GDM1 (cell line): ENCODE measurements at places on chromosomes 4 and X.

DNA sequence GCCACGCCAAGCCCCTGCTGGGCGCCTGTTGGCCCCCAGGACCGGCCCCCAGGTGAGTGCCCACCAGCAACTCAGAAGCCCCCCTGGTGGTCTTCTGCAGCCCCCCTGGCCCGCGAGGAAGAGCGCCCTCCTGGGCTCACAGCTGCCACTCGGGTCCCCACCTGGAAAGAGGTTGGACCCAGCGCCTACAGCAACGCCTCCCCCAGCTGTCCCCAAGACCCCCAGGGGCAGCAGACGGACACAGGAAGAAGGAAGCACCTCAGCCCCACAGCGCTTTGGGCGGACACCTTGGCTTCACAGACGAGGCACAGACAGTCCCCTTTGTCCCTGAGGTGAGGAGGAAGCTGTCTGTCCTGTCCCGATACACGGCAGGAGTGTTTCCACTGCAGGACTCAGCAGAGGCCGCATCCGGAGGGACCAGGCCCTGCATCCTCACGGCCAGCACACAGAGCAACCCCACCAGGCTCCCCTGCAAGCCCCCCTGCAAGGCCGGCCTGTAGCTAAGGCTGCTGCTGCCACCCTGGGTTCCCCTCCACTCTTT lies 115.6 kb upstream of the NKX1-1 start:
- no peak for DNase-seq

DNA sequence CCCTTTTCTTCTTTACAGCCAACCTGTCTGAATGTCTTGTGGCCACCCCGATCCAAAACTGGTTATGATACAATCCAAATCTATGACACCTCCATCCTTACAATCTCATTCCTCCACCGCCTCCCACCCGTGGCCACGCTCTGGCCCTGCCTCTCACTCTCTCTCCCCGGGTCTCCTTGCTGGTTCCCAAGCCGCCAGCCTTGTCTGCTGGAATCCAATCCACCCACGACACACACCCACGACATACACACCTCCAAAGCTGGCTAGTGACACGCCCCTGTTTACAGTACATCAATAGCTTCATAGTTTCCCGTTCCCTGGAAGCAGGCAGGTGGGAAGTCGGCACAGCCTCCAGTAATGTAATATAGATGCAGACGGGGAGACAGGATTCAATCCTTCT lies 99.0 kb downstream of the WFS1 start:
- no peak for DNase-seq

GRCh38 chr4:101000496-101000895 lies 346.8 kb downstream of the PPP3CA start:
- DNase-seq, result no peak

DNA sequence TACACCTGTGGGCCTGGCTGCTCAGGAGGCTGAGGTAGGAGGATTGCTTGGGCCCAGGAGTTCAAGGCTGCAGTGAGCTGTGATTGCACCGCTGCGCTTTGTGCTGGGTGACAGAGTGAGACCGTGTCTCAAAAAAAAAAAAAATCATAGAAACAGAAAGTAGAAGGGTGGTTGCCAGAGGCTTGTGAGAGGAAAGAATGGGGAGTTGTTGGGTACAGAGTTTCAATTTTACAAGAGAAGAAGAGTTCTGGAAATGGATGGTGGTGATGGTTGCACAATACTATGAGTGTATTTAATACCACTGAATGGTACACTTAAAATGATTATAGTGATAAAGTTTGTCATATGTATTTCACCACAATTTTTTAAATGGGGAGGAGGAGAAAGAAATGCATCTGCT lies 10.2 kb upstream of the GLOD5 start:
- no peak for DNase-seq
